ENCODE measurements at places on chromosomes 6 and 20. TPM values are rescaled to one million over a fixed set of nuclear protein-coding genes. Genes with fewer than 3 reads are reported as not detected.

Gene PTK6
- not detected for polyA plus RNA-seq

Gene LIN28B
- 19.1 TPM for polyA plus RNA-seq

Gene MAS1
- not detected for polyA plus RNA-seq

Gene PDYN
- polyA plus RNA-seq: 17.3 TPM
